ENCODE measurements at places on chromosomes 6 and 20.

DNA sequence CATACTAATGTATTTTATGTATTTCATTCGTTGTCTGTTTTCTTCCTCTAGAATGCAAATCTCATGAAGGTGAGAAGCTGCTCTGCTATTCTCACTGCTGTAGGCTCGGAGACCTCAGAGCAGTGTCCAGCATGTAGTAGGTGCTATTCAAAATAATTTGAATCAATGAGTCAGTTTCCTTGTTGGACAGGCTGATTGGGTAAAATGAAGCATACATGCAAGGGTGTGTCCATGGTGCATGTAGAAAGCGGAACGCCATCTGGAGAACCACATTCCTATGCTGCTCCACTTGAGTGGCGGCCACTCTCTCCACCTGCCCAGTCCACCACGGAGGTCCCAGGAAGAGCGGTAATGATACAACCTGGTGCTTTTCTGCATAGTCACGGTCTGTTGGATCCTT is 412.1 kb downstream of the QKI start:
- DNase-seq, result no peak

GRCh38 chr6:111550953-111551352 is 54.7 kb downstream of the TRAF3IP2 start:
- no peak for DNase-seq

DNA sequence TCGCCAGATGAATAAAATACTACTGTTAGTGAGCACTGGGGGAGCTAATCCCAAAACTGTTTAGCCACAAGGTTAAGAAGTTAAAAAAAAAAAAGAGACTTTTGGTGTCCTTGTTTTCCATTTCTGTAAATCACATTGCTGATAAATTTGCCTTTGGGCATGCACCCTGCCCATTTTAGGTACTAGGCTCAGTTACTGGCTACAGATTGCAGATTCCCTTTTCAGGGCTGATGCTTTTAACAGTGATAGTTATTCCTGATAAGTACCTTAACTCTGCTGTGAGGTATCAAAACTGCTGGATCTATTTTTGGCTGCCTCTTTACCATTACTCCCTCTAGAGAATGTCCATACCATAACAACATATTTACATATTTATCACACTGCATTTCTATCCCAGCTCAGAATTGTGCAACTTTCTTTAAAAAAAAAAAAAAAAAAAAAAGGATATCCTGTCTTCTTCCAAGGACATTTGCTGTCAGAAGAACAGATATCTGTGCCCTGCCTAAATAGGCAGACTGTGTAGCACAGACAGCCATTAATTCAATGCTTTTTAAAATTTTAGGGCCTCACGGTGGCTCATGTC is 94.5 kb downstream of the SSR1 start:
- DNase-seq, result no peak

- no peak for DNase-seq
These were observed 8.5 kb upstream of the PTCRA start for GRCh38 chr6:42907336-42907735.

GRCh38 chr6:11604215-11604614 is 66.7 kb downstream of the TMEM170B start:
- DNase-seq, result no peak

DNA sequence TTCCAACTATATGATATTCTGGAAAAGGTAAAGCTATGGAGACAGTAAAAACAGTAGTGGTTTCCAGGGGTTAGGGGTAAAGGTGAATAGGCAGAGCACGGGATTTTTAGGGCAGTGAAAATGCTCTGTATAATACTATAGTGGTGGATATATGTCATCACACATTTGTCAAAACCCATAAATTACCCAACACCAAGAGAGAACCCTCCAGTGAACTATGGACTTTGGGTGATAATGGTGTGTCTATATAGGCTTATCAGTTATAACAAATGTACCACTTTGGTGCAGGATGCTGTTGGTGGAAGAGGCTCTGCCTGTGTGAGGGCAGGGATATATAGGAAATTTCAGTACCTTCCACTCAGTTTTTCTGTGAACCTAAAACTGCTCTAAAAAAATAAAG is 149.9 kb downstream of the GPX5 start:
- DNase-seq, result no peak

GRCh38 chr20:50144362-50144761 is 9.2 kb downstream of the PEDS1 start:
- DNase-seq, result peak; percentile 68

DNA sequence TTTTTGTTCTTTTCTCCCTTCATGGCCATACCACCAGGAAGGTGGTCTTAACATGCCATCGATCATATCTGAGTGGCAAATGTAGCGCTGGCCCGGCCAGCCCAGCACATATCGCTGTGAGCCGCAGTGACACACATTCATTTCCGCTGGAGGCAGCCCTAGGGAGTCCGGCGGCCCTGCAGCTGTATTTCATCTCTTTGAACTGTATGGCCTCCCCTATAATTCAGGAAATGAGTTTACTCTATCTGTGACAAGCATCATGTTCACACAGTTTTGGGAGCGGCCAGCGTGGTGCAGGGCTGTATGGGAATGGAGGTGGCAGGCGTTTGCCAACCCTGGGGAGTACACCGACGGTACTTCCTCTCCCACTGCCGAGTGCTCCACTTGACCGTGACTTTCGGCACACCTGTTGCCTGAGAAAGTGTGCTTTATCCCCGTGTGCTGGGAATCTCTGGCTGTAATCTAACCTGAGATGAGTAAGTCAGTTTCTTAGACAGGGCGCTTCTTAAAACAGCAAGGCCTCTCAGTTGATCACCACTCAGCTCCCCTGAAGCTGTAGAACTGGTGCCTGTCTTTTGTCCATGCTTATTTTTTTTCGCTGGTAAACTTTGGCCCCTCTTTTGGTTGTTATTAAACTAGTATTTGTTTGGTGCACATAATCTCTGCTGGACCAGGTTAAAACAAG is 257.1 kb upstream of the TAB2 start:
- DNase-seq, result peak; percentile 68

DNA sequence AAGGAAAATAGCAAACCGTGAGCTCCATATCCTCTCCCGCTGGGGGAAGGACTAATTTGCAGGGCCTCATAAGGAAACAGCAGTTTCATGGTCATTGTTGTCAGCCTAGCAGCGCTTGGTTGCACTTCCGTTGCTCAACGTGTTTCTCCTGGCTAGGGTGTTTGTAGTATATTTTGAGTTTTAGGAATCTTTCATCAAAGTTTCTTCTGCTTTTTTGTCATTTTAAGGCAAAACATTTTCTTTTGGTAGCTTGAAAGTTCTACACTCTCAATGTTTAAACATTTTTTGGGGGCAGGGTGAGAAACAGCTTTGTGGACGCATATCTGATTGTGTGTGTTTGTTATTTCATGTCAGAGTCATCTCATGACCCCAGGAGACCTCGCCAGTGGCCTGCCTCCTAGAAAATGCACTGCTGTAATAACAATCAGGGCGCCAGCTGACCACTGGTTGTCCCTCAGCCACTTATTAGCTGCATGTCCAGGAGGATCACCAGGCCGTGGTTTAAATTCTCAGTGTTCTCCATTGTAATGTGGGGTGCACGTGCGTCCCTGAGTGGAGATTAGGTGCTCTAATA is 20.6 kb downstream of the JARID2 start:
- no peak for DNase-seq

GRCh38 chr20:35801865-35802264 is 30.1 kb downstream of the PHF20 start:
- no peak for DNase-seq

GRCh38 chr6:14135893-14136539 is 18.4 kb downstream of the CD83 start:
- no peak for DNase-seq

DNA sequence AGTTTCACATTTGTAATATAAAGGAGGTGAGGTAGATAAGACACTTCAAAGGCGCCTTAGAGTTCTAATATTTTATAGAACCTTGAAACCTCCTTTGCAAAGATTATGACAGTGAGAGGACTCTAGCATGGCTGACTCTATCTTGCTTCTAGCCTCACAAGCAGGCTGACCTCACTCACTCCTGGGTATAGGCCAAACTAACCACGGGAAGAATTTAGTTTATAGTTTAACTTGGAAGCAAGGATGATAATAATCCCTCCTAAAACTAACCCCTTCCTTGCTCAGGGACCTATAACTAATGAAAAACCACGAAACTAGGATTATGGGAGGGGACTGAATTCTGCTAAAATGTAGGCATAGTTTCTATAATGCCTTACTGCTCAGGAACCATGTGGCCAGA is 84.3 kb downstream of the FILIP1 start:
- DNase-seq, result no peak

- DNase-seq, result peak; percentile 60
These were observed 290.6 kb upstream of the ZNF337 start for GRCh38 chr20:25987073-25987927.

GRCh38 chr6:137254966-137255365 is 35.8 kb upstream of the IFNGR1 start:
- DNase-seq, result no peak

DNA sequence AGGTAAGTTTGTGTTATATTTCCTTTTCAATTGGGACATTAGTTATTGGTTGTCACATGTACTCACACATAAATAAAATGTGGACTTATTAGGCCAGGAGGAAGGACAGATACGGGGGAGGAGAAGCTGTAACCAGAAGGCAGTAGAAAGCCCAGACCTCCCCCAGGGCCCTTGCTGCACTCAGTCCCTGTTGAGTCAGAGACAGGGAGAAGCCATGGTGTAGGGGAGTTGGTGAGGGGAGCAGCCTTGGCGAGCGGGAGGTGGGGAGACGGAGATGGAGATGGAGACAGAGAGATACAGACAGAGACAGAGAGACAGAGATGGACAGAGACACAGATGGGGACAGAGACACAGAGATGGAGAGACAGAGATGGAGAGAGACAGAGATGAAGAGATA is 263.2 kb downstream of the DLL1 start:
- peak; percentile 2 for DNase-seq

DNA sequence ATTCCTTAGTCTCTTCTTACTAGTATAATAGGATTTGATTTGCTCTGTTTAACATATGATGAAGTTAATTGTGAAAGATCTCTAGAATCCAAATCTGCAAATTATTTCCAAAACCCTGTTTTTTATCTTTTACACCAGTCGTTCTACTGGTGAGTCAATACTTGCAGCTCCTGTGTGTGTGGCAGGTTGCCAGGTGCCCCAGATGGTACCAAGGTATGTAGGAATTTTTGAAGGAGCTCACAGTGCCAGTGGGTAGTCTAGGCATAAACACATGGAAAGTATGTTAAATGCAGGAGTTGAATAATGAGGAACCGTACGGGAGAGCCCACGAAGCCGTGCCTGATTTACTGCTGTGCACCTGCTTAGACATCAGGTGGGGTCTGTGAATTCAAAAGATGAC is 192.2 kb downstream of the FARS2 start:
- DNase-seq, result no peak

- DNase-seq, result no peak
These were observed 31.3 kb upstream of the FAM184A start for GRCh38 chr6:119109654-119110325.

GRCh38 chr20:63653041-63653973 is at the start of gene STMN3:
Gene STMN3 (minus strand): TSS chr20:63653424. CDS start chr20:63653345, 79 bp downstream.
- peak; percentile 66 for DNase-seq

DNA sequence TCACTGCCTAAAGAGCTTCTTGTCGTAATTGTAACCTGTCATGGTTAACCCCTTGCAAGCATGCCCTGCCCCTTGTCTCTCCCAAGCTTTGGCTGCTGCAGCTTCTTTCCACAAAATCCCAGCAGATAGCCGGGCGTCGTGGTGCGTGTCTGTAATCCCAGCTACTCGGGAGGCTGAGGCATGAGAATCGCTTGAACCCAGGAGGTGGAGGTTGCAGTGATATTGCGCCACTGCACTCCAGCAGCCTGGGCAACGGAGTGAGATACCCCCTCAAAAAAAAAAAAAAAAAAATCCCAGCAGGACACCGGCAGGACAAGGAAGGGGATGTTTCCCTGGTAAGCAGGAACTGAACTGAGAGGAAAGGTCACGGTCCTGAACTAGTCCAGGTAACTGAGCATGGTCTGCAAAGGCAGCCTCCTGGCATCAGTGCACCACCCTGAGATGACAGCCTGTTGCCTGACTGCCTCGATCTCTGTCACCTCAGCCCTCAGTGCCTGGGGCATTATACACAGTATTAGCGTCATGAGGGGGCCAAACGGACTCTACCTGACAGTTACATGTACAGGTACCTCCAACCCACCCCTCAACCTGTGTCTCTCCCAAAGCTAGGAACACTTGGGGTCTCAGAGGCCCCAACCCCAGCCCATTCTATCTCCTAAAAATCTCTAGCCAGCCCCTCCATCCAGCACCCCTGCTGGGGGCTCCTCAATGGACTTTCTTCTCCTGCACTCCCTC is 1.8 kb downstream of the LZTS3 start:
- no peak for DNase-seq

DNA sequence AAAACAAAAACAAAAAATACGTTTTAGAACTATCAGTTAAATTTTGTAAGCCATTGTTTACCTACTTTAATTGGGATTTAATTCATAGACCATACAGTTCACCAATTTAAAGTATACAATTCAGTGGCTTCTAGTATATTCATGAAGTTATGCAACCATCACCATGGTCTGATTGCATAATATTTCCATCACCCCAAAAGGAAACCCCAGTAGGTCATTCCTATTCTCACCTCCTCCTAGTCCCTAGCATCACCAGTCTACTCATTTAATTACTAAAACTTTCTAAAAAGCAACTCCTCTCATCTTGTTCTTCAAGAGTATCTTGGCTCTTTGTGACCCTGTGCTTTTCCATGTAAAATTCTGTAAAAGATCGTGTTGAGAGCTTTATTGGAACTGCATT is 60.2 kb downstream of the ASXL1 start:
- DNase-seq, result no peak

GRCh38 chr6:1620504-1621069 is 10.9 kb downstream of the FOXC1 start:
- no peak for DNase-seq

- no peak for DNase-seq
These were observed 2.0 kb downstream of the FOXQ1 start for GRCh38 chr6:1313767-1314503.

- no peak for DNase-seq
These were observed 24.4 kb upstream of the ID1 start for GRCh38 chr20:31580706-31581105.

GRCh38 chr6:10310330-10310653 is 104.6 kb downstream of the TFAP2A start:
- no peak for DNase-seq

DNA sequence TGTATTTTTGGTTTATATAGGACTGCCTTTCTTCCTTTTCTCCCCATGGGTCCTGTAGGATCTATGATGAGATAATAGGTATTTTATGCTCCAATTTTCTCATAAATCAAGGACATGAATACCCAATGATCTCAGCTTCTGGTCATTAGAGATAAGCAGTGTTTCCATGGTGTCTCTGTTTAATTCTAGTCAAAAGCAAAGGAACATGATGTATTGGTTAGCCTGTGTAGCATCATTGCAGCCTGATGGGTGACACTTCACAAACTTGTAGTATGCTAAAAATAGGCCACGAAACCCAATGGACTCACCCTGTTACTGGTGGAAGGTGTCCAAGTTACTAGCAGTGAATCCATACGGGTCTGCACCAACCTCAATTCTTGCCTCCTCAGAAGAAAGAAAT is 116.2 kb upstream of the SNX9 start:
- DNase-seq, result no peak

GRCh38 chr6:163813979-163814493 is 399.5 kb downstream of the QKI start:
- no peak for DNase-seq

Data from CD4-positive, alpha-beta T cell treated with Interleukin-4 for 1 hour (primary cell).